ENCODE measurements at places on chromosomes 5 and 9. TPM values are rescaled to one million over a fixed set of nuclear protein-coding genes. Genes with fewer than 3 reads are reported as not detected.
A peak's percentile ranks its signal among the peaks of the same experiment; 100 is the strongest.

PCSK5 gene
- total RNA-seq = 7.3 TPM

DMRT3 gene
- total RNA-seq = 0.53 TPM

PDE8B gene
- 4.0 TPM for total RNA-seq

NNT gene
- 65.3 TPM for total RNA-seq

RNF20 gene
- total RNA-seq = 53.9 TPM

EDIL3 gene
- 5.6 TPM for total RNA-seq

PTPDC1 gene
- 7.2 TPM for total RNA-seq

DNA sequence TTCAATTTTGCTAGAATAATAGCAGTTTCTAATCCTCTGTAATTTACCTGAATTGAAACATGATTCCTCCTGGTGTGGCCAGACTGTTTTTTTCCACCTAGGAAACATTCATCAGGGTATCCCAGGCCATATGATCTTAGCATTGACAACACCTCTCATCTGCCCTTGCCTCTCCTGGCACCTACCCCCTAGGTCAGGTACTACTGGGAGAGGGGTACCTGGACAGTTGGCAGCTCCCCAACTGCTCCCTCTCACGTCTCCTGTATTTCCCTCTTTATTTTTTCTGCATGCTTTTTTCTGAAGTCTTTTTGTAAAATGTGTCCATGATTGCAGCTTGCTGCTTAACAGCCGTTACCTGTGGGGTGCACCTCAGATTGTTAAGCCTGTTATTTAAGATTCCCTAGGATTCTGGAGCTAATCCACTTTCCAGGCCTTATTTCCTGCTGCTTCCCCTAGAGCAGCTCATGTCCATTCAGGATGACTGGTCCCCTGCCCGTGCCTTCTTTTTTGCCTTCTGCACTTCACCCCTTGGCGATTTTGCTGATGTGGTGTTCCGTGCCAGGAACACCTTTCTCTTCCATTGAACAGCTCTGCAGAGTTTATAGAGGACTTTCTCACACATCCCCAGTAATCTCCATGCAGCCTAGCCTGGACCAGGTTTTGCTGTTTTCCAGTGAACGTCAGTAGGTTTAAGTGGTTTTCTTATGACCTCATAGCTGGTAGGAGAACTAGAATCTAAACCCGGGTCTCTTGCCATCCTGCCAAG, 33.6 kb downstream of the SNX30 start:
- H3K4me3 ChIP-seq = no peak overlapping the region
- no peak for DNase-seq
- peaks cover 8% of the 10 kb centered on the region for H3K4me1 ChIP-seq
- H3K27me3 ChIP-seq = no peaks in the 10 kb centered on the region
- H3K36me3 ChIP-seq = no peaks in the 10 kb centered on the region

DNA sequence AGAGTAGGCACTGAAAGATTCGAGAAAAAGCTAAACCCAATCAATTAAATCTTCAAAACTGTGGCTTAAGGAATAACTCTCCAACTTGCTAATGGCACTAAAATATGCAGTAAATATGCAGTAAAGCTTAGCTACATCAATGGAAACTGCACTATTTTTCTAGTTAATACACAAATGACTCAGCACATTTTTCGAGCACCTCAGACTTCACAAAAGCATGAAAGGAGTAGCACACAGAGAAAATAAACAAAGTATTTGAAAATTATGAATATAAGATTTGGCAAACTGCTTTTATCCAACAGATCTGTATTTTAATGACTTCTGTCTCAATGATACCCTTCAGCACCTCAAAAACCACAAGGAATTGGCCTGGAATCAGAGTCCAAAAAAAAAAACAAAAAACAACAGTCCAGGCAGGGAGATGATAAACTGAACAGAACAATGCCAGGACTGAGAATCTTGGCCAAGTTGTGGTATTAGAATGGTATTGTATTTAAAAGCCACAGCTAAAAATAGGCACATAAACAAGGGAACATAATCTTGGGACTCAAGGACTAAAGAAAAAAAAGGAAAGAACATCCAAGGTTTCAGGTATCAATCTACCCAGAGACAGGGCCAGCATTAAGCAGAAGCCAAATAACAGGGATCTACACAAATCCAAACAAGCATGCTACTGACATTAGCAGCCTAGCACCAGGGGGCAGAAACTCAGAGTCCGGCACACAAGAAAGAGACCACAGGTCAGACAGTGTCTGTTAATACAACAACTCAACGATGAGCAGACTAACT, 21.4 kb downstream of the TMEM245 start:
- no peak for DNase-seq
- H3K36me3 ChIP-seq = peaks cover 14% of the 10 kb centered on the region
- peaks cover 49% of the 10 kb centered on the region for H3K4me1 ChIP-seq

DNA sequence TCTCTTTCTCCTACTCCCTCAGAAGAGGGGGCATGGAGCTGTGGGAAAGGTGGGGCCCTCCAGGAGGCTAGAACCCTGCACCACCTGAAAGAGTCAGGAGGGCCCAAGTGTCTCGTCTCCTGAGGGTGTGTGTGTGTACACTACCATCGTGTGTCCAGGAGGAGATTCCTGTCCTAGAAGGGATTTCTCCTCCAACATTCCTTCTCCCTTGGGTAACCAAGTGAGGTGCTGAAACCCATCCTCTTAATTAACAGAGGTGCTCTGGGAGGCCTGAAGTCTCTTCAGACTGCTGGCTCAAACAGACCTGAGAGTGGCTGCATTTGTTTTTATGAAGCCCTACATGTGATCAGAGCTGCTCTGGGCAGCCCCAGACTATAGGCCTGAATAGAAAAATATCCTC, 61.1 kb upstream of the FAM169A start:
- no peak for DNase-seq
- H3K27ac ChIP-seq = no peak overlapping the region
- H3K27me3 ChIP-seq = no peaks in the 10 kb centered on the region
- no peak overlapping the region for H3K4me3 ChIP-seq
- H3K4me1 ChIP-seq = peaks cover 4% of the 10 kb centered on the region

DNA sequence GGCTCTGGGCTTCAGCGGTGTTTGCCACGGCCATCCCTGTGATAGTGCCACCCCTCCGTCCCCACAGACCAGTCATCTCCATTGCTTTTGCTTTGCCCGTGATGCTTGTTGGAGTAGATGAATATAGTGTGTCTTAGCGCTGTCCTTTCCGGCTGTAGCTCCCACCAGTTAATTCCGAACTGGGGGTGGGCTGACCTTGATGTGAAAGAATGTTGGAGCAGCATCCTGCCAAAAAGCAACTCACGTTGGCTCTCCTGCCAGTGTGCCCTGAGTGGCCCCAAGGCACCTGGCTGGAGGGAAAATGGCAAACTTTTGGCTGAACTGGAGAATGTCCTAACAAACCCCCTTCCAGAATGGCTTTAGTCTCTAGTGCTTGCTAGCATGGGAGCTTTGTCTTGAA, 20.0 kb downstream of the CLTA start:
- no peak for DNase-seq
- H3K4me3 ChIP-seq = no peak overlapping the region
- no peaks in the 10 kb centered on the region for H3K27me3 ChIP-seq
- peaks cover 20% of the 10 kb centered on the region for H3K36me3 ChIP-seq
- H3K4me1 ChIP-seq = peaks cover 6% of the 10 kb centered on the region

GRCh38 chr5:76038212-76038611, 45.0 kb upstream of the SV2C start:
- H3K36me3 ChIP-seq = no peaks in the 10 kb centered on the region
- H3K27ac ChIP-seq = no peak overlapping the region
- DNase-seq = no peak
- peak overlapping the region; percentile 64 for H3K4me3 ChIP-seq
- peaks cover 3% of the 10 kb centered on the region for H3K4me1 ChIP-seq

DNA sequence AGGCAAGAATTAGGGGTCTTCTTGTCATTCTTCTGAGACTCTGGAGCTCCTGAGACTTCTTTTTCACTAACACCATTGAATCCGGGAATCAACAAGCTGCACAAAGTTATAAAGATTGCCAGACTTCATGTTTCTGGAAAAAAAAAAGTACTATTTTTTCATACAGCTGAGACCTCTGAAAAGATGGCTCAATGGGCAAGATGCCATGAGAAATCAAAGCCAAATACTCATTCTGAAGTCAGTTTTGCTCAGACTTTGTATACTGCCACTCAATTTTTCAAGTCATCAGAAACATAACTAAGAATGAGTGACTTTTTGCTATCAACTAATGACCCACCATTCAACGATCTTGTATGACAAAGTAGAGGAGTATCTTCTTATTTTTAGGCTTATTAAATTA, 512.0 kb downstream of the RAB3C start:
- H3K27me3 ChIP-seq = no peaks in the 10 kb centered on the region
- no peak overlapping the region for H3K4me3 ChIP-seq
- no peak for DNase-seq
- H3K4me1 ChIP-seq = peaks cover 3% of the 10 kb centered on the region
- no peak overlapping the region for H3K27ac ChIP-seq

DNA sequence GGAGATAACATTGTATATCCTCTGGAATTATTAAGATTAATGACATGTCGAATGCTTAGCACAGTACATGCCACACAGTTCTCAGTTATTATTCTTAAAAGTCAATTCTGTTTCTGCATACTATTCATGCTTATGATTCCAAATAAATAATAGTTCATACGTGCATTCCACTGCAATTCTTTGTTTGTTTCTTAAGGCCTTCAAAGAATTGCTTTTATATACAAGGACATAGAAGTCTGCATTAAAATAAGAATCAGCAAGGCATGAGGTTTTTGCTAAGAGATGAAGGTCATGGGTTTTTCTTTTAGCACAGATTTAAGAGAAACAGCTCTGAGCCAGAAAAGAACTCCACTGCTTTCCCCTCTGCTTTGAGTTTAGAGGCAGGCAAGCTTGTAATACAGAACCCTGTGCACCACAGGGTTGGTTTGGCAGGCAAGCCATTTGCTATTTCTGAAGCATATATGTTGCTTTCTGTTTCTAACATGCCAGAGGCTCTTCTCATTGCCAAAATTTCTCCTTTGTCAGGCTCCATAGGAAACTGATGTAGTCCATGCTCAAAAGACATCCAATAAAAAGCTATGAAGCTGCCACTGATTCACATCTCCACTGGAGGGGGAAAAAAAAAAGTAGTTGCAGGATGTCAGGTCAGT, 420.6 kb upstream of the TYRP1 start:
- no peak overlapping the region for H3K4me3 ChIP-seq
- no peak overlapping the region for H3K27ac ChIP-seq
- H3K4me1 ChIP-seq = peaks cover 10% of the 10 kb centered on the region
- H3K36me3 ChIP-seq = no peaks in the 10 kb centered on the region

DNA sequence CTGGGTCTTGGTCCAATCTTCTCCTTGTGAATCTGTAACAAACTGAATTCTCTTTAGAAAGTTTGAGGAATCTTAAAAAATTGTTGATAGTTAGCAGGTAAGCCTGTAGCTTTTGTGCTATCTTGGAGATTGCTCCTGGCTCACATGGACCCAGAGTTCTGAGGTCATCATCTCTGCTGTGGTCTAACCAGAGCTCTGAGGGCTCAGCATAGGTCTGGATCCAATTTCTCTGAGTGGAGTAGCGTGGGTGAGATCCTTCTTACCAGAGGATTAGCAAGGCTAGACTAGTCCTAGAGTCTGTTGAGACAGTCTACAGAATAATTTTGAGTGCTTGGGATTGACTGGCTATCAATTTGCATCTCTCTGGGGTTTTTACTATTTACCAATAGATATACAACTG, 60.5 kb upstream of the IL6ST start:
- H3K27me3 ChIP-seq = no peaks in the 10 kb centered on the region
- no peak overlapping the region for H3K4me3 ChIP-seq
- DNase-seq = no peak
- H3K27ac ChIP-seq = no peak overlapping the region

DNA sequence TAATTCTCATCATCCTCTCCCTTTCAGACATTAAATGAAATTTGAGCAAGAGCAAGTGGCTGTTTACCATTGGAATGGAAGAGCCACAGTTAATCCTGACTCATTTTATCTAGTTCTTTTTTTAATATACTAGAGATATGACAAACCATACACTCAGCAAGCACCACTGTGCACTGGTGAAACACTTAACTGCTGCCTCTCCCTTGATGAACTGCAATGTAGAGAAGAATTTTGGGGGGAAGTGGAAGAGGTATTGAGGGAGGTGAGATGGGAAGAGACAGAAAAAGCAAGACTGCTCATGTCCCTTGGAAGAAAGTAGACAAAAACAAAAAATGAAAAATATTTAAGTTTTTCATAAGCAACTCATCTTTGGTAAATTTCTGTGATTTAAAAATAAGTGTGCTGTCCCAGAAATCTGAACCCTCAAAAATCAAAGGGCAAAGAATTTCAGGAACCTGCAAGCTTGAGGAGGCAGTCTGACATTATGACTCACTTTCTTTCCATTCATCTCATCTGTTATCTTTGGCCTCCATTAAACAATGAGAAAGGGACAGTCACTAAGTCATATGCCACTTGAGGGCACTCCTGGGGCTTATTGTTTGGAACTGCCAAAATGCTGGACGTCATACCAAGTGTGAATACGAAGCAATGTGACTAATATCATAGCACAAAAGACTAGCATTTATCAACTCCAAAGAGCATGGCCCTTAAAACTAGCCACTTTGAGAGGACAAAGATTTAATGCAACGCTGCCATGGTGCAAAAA, 566.8 kb upstream of the DMAC1 start:
- H3K4me1 ChIP-seq = peaks cover 14% of the 10 kb centered on the region
- H3K27me3 ChIP-seq = no peaks in the 10 kb centered on the region
- no peak overlapping the region for H3K4me3 ChIP-seq
- no peak overlapping the region for H3K27ac ChIP-seq
- H3K36me3 ChIP-seq = peaks cover 5% of the 10 kb centered on the region

DNA sequence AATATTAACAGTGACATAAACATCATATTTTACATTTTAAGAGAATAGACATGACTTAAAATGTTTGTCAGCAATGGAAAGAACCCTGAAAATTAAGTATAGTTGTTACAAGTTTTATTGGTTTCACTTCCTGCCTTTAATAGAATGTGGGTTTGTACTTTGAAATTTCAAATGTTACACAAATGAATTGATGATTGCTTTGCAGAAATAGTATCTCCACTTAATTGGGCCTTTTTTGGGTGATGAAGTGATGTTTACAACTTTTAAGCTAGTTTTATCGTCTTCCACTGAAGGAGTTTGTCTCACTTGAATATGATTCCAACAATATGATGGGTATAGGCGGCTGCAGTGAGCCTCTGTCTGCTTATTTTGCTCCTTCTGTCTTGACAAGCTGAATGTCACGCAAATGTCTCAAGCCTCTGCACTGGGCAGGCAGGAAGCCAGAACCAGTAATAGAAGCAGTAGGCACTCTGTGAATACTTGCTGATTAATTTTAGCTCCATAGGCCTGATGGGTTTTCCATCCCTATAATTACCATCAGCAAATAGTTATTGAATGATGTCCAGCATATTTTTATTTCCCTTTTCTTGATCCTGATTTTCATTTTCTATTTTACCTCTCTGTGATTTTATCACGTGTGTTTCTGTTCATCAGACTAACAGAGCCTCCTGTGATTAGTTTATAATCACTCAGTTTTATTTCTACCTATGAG, 10.6 kb upstream of the NR3C1 start:
- H3K4me3 ChIP-seq = no peak overlapping the region
- no peak overlapping the region for H3K27ac ChIP-seq
- H3K27me3 ChIP-seq = peaks cover 3% of the 10 kb centered on the region
- no peaks in the 10 kb centered on the region for H3K36me3 ChIP-seq
- no peak for DNase-seq

GRCh38 chr9:124198331-124198730, 59.4 kb upstream of the NEK6 start:
- H3K4me1 ChIP-seq = no peaks in the 10 kb centered on the region
- DNase-seq = no peak
- no peak overlapping the region for H3K4me3 ChIP-seq
- peaks cover 2% of the 10 kb centered on the region for H3K36me3 ChIP-seq

Data from progenitor cell of endocrine pancreas (in vitro differentiated cells).